NCI-H226 (cell line): ENCODE measurements at places on chromosomes 5 and 9.

DNA sequence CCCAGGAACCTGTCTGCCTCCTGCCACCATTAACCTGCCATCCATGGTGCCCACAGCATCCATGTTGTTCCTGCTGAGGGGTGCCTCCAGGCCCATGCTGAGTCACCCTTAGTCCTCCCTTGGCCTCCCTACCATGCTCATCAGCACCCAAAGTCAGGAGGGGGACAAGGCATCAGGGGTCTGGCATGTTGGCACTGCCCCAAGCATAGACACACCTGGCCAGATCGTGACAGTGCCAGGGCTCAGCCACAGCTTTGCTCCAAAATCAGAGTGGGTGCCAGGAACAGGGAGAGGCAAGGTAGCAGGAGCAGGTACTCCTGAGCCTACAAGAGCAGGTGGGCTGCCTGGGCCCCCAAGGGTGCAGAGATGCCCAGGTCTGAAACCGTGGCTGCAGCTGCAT is 566.6 kb downstream of the TLE1 start:
- DNase-seq, result no peak

GRCh38 chr5:84986688-84987087 is 602.0 kb upstream of the EDIL3 start:
- no peak for DNase-seq

DNA sequence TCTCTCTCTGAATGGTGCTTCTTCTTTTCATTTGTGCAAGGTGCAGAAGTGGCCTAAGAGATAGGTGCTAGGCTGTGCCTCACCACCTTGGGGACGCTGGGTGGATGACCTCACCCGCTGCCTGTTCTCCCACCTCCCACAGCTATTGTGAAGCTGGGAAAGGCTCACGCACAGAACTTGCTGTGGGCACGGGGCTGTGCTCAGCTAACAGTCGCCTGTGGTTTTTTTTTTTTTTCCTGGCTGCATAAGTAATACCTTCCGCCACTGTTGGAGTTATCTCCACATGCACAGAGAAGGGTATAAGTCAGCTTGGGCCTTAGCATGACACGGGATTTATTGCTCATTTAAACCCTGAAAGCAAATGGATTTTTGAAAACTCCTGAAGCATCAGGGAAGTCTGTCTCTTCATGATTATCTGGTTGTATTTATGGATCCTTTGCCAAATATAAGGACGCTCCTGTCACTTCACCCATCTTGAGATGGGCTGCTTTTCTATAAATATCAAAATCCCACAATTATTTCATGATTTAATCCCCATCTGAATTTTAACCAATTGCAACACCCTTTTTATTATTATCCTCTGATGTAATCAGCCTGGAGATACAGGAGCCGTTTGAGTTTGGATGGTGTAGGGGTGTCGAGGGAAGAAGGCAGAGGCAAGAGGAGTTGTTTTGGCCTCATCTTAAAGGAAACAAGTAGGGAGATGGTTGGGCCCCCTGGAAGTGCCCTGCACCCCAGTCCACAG is 9.0 kb downstream of the DBH start:
- no peak for DNase-seq

GRCh38 chr5:22250528-22250927 is 602.6 kb downstream of the CDH12 start:
- no peak for DNase-seq

- peak; percentile 68 for DNase-seq
These were observed 47.5 kb downstream of the CDK5RAP2 start for GRCh38 chr9:120532475-120532874.

- no peak for DNase-seq
These were observed 266.4 kb upstream of the FBXL7 start for GRCh38 chr5:15233566-15233965.
